ENCODE measurements at places on chromosomes 13 and 19.

DNA sequence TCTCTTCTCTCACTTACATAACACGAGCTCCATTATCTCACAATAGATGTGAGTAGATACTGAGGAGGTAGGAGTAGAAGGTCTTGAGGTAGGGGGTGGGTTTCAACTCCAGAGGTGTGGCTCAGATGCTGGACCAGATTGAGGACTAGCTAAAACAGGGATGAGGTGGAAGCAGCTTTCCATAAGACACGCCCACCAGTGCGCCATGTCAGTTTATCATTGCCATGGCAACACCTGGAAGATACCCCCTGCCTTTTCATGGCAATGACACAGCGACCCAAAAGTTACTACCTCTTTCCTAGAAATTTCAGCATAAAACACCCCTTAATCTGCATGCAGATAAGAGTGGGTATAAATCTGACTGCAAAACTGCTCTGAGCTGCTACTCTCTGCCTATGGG lies 44.1 kb downstream of the KCTD15 start:
- no peak for DNase-seq

- no peak for DNase-seq
These were observed 812.8 kb upstream of the SLC10A2 start for GRCh38 chr13:103878891-103879605.

- DNase-seq: no peak
These were observed 1.1 kb upstream of the GRTP1 start for GRCh38 chr13:113364901-113365582.

GRCh38 chr13:81987677-81988357 lies 1646.9 kb upstream of the SPRY2 start:
- DNase-seq: no peak

GRCh38 chr13:36599641-36600040 lies 74.2 kb upstream of the SERTM1 start:
- no peak for DNase-seq

GRCh38 chr19:34391813-34392212 lies 12.4 kb upstream of the PDCD2L start:
- no peak for DNase-seq

DNA sequence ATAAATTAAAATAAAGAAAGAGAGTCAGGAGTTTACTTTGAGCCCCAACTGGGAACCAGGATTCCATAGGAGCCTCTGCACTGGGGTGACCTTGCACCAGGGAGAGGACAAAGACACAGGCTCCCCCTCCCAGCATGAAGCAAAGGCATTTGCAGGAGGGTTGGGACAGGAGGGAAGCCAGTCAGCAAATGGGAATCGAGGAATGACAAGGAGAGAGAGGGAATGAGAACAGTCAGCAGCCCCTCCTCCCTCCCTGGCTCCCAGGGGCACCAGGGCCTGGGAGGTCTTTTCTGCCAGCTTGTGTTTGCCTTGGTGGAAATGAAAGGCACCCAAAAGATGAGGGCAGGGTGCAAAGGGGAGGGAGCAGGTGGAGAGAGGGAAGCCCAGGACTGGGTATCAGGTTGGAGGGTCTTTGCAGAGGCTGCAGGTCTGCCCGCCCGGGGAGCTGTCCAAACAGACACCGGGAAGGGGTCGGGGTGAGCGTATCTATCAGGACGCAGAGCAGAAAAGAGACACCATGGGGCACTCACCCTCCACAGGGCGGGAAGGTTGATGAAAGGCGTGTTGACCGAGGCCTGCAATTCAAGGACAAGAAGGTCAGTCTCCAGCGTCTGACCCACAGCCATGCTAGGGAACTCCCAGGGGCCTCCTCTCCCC lies 3.8 kb downstream of the SBSN start:
- peak; percentile 58 for DNase-seq

GRCh38 chr19:16516923-16517610 lies 20.9 kb downstream of the C19orf44 start:
- no peak for DNase-seq

DNA sequence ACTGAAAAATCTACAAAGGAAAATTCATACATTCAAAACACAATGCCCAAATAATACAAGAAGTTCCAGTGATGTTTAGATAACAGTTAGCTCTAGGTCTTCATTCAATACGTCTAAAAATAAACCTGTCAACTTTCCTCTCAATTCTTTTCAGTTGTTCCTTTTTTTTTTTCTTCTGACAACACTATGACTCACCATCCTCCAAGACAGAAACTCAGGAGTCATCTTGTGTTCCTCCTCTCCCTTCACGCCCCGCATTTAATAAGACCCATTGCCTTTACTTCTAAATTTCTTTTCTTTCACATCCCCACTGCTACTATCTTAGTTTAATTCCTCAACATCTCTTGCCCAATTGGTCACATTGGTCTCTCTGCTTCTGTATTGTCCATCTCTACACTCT lies 759.9 kb downstream of the GPC5 start:
- no peak for DNase-seq

DNA sequence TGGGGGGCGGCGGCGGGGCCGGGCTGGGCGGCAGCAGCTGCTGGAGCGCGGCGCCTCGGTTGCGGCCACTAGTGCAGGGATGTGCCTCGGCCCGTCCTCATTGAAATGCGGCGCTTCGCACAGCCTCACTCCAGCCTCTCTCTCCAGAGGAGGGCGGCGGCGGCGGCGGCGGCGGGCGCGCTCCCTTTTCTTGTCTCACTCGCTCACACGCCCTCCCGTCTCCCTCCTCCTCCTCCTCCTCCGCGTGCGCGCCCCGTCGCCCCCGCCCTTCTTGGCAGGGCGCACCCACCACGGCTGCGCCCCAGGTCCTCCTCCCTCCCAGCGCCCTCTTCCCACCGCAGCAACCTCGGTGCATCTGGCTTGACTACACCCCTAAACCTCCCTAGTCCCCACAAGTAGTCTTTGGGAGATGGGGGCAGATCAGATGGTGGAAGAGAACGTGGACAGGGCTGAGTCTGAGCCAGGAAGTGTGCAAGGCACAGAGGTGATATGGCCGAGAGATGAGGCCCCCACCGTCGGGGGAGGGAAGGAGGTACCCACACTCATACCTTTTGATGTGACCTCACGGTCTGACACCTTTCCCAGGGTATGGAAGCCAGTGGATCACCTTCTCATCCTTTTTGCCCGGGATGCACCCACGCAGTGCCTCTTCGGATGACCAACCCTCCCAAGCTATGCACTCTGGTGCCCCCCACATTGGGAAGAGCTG lies at the start of gene DCLK1:
TSS of gene DCLK1 (minus strand) at position 161 of the 709 bp plus-strand sequence.
- DNase-seq: peak; percentile 76

DNA sequence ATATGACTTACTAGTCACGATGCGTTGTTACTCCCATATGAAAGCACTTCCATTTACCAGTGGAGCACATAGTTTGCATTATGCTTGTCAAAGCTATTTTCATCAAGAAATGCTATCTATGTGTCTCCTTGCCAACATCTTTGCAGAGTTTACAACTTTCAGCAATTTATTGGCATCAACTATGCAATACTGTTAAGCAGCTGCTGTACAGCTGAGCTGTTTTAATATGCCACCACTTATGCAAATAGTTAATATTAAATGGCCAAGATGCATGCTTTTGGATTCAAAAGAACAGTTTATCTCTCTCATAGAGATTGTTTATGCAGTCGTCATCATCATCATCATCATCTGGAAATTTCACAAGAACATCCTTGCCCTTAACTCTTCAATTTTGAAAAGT lies 67.9 kb upstream of the KLF5 start:
- DNase-seq: no peak

DNA sequence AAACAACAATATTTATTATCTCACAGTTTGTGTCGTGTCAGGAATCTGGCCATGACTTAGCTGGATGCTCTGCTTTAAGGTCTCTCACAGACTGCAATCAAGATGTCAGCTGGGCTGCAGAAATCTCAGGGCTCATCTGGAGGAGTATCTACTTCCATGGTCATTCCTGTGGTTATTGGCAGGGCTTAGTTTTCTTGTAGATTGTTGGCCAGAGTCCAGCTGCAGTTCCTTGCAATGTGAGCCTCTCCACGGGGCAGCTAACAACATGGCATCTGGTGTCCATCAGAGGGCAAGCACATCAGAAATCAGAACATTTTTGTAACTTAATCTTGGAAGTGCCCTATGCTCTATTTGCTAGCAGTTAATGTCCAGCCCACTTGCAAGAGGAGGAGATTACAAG lies 45.7 kb upstream of the TDRD3 start:
- DNase-seq: no peak

DNA sequence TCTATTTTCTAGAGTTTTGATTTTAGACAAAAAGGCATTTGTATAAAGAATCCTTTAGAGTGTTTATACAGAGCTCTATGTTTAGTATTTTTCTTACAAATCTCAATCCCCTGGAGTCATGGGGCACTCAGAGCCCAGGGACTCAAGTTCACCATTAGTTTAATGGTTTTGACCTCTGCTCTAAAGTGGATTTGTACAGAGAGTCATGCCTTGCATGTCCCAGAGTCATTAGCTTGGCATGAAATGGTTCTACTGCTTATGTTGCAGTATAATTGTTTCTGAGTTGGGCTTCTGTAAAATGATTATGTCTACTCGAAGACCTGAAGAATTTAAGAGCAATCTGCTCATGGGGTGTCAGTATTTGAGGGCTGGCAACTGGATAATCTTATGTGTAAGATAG lies 406.2 kb downstream of the DLEU7 start:
- DNase-seq: no peak

GRCh38 chr19:17487284-17488121 lies 17.2 kb downstream of the SLC27A1 start:
- no peak for DNase-seq

DNA sequence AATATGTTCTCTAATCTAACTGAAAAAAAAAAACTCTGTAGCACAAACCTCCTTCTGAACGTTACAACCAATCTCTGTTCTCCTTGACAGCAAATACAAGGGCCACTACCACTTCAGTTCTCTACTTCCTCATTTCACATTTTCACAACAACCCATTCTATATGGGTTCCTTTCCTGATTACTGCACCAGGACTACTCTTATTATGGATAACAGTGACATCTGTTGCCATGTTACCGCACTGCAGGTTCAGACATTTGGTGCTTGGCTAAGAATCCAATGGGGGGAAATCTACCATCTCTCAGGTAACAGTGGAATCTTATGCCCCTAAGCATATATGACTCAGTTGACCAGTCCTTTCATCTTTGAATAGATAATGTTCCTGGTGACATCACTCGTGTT lies 11.6 kb upstream of the FPR3 start:
- DNase-seq: no peak

DNA sequence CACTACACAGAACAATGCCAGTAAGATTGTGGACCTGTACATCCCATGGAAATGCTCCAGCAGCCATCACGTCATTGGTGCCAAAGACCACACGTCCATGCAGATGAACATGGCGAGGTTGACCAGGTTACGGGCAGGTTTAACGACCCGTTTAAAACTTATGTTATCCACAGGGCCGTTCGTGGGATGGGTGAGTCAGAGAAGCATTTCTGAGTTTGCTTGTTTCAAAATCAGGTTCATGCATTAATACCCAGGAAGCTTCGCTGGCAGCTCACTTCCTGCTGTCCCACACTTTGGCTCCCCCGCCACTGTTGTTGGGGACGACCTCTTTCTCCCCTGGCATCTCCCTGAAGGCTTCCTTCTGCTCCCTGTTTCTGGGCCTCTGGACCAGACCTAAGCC lies 194.1 kb downstream of the USP12 start:
- DNase-seq: no peak

DNA sequence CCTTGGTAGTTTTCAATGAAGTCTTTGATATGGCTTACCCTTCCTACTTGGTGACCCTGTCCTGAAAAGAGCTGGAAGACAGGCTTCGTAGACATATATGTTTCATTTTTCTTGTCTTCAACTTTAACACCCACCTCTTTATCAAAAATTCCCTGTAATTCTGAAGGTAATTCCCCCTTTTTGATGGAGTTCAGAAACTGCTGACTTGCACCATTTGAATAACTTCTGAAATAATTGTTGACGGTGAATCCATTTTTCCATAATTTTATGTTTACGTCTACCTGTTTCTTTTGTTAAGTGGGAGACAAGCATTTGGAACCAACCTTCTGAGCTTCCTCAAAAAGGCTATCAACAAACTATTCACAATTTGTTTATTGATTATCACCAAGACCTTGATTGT lies 14.6 kb upstream of the ZNF177 start:
- DNase-seq: no peak

- DNase-seq: no peak
These were observed 89.7 kb upstream of the SIAH3 start for GRCh38 chr13:45941261-45941660.

DNA sequence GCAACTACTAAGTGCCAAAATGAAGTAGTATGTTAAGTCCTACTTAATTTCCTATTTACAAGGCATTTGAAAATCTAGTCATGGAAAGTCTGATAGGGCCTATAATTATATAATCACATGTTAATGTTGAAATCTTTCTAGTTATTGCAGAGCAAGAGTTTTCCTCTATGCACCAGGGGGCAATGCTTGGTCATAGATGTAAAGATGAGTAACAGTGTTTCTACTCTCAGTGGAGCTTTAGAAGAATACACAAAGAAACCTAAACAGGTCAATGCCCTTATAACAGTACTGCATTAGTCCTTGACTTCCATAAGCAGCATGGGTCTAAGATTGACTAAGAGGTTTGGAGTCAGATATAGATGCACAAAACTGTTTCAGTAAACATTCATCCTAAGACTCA lies 218.7 kb downstream of the KCTD12 start:
- DNase-seq: no peak

DNA sequence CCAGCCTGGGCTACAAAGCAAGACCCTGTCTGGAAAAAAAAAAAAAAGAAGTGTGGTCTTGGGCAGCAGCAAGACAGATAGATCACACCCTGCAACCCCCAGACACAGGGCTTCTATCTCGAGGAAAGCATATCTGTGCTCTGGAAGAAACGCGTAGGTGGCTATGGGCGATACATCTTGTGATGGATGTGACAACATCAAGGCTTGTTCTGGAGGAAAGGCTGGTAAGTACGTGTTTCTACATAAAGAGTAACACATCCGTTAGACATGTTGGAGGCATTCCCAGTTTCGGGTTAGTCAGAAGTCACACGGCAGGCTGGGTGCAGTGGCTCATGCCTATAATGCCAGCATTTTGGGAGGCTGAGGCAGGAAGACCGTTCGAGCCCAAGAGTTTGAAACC lies 6.6 kb upstream of the DHDH start:
- no peak for DNase-seq

GRCh38 chr19:13139633-13140311 lies 10.4 kb downstream of the STX10 start:
- no peak for DNase-seq

DNA sequence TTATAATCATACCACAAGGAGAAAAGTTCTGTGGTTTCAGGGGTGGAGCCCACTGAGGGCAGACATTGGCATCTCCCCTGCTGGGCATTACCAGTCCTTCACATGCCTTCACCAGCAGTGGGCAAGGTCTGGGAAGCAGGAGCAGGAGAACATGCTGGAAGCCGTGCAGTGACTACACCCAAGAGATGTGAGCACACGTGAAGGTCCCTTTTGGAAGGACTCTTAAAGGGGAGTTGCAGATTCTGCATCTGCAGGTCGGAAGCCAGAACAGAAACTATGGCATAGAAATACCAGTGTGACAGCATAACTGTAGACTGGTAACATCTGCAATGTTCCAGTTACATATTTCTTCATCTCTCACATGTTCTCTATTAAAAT lies 26.9 kb upstream of the KL start:
- no peak for DNase-seq
